Spleen (tissue), 13 donors: ENCODE measurements at places on chromosomes 6 and 20. TPM values are rescaled to one million over a fixed set of nuclear protein-coding genes. Genes with fewer than 3 reads are reported as not detected.
A peak's percentile ranks its signal among the peaks of the same experiment; 100 is the strongest.

- no peak overlapping the region for H3K27ac ChIP-seq
- DNase-seq: no peak
- H3K4me1 ChIP-seq: peaks cover 17% of the 10 kb centered on the region
- H3K4me3 ChIP-seq: peak overlapping the region; percentile 25
Measured at GRCh38 chr20:21395666-21396598, 1.4 kb downstream of the NKX2-4 start.

- no peaks in the 10 kb centered on the region for H3K4me1 ChIP-seq
- H3K27me3 ChIP-seq: no peaks in the 10 kb centered on the region
- no peak overlapping the region for H3K27ac ChIP-seq
- no peak overlapping the region for H3K4me3 ChIP-seq
Measured at GRCh38 chr6:25601800-25602673, 50.0 kb upstream of the SCGN start.

DNA sequence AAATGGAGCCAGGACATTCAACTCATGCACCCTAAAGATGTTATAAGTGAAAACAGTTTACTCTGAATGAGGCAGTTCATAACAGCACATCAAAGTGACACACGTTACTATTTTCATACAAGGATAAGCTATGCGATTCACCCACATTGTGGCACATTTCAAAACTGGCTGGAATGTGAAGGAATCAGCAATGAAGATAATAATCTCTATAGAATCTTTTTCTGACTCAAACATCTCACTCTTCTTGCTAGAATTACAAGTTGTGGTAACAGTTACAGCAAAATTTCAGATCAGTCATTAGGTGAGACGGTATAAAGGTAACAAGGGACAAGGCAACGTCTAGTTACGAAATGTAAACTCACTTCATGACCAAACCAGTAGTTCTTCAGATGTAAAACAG lies 17.5 kb downstream of the TMEM244 start:
- H3K27ac ChIP-seq: no peak overlapping the region
- DNase-seq: no peak
- no peaks in the 10 kb centered on the region for H3K4me1 ChIP-seq
- no peaks in the 10 kb centered on the region for H3K36me3 ChIP-seq

ATP6V1G2 gene
- 1.9 TPM for polyA plus RNA-seq
